ENCODE measurements at places on chromosomes 4 and X.

DNA sequence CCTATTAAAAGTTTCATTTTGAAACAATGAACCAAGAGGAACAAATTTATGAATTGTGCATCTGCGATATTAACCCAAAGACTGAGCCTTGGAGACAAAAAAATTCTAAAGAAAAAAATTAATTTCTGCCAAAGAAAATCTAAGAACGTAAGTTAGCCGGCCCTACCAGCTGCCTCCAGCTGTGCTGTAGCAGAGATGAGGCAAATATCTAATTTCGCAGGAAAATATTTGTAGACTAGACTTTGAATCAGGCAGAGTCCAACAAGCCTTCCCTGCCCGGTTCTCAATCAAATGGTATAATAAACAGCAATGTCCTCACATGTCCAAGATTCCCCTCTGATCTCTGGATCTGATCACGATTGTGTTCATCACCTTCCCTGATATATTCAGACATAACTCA is 21.2 kb upstream of the SMIM20 start:
- DNase-seq, result no peak

GRCh38 chr4:169818063-169818679 is 60.4 kb upstream of the HPF1 start:
- no peak for DNase-seq

- DNase-seq, result no peak
Measured at GRCh38 chr4:167987285-167987684, 105.1 kb upstream of the ANXA10 start.

- DNase-seq, result no peak
Measured at GRCh38 chr4:6092131-6092530, 73.9 kb upstream of the C4orf50 start.

DNA sequence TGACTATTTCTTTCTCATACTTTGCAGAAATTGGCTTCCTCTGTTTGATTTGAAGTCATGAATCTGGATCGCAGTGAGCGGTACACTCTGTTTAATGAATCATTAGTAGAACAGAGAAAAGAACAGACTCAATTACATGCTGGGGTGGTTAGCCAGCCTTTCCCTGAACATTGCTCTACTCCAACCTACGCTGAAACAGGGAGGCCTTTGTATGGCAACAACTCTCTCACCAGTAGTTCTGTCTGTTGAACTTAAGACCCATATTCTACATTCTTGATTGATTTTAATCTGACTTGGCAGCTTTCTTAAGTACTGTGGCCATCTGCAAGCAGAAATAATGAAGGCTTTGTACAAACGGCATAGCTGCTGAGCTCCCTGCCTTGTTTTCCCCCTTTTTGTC is 19.0 kb upstream of the AP1S2 start:
- no peak for DNase-seq

DNA sequence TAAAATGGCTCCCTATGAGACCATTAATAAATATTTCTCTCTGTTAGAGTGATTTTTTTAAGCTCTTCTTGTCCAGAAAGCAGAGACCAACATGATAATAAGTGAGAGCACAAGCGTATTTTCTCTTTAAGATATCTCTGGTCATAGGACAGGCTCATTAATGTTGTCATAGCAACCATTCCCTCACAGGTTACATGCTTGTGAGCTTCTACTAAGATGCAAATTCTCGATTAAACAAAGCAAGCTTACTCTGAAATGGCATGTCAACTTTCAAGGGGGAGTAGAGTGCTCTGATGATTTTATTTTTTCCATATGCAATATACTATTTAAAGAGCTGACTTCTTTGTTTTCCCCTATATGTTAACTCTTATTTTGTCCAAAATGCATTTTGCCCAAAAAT is 487.2 kb upstream of the LCORL start:
- no peak for DNase-seq

DNA sequence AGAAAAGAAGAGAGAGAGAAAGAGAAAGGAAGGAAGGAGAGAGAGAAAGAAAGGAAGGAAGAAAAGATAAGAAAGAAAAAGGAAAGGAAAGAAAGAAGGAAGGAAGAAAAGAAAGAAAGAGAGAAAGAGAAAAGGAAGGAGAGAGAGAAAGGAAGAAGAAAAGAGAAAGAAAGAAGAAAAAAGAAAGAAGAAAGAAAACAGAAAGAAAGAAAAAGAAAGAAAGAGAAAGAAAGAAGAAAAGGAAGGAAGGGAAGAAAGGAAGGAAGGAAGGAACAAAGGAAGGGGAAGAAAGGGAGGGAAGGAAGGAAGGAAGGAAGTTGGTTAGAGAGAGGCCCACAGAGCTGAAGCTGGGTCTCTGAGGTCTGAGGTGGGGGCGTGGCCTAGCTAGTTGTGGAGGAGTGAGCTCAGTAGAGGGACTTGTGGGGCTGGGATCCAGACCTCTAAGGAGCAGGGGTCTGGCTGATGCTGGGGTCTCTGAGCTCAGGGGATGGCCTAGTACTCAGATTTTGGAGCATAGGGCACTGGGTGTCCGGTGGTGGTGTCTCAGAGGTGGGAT is 27.1 kb upstream of the PDZD4 start:
- DNase-seq, result no peak

DNA sequence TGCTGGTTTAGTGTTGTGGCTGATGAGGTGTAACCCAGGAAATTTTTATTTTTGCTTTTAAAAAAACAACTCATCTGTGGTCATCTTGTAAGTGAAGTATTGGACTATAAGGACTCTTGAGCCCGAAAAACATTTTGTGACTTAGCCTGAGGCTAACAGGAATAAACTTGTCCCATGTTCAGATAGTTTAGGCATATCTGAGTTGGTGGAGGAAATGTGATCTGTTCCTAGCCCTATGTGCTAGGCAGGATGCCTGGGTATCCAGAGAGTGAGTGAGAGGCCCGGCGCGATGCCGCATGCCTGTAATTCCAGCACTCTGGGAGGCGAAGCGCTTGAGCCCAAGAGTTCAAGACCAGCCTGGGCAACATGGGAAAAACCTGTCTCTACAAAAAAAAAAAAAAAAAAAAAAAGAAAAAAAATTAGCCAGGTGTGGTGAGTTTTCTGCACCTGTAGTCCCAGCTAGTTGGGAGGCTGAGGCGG is 3.7 kb downstream of the SMS start:
- DNase-seq, result no peak

- DNase-seq, result no peak
Measured at GRCh38 chrX:37677243-37677642, 8.3 kb upstream of the XK start.

GRCh38 chr4:1053080-1053661 is 41.7 kb downstream of the FGFRL1 start:
- DNase-seq, result no peak

DNA sequence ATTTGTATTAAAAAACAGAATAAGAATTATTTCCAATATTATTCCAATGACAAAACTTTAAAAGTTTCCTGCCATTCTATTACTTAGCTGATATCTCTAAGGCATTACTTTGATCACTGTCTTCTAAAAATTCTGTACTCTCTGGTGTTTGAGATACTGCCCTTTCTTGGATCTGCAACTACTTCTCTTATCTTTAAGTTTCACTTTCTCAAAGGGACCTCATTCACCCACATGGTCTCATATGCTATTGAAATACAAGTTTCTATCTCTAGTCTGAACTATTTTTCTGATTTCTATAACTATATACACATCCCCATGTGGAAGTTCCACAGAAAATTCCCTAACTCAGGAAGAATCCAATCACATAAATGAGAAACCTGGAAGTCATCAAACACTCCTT is 22.2 kb downstream of the TMPRSS11E start:
- DNase-seq, result no peak

DNA sequence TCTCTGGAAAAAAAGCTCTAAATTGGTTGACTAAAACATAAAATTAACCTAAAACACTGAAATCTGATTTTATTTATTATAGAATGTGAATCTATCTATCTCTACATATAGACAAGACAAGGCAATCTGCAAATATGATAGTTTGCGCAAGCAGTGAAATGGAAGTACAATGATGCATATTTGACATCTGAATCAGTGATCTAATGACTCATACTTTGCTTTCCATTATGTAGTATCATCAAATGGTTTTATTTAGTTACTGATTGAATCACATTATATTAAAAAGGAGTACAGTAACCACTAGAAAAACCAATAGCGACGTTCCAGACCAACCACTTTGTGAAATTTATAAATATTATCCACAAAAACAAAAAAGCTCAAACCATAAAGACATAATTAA is 1969.3 kb downstream of the PCDH7 start:
- no peak for DNase-seq

DNA sequence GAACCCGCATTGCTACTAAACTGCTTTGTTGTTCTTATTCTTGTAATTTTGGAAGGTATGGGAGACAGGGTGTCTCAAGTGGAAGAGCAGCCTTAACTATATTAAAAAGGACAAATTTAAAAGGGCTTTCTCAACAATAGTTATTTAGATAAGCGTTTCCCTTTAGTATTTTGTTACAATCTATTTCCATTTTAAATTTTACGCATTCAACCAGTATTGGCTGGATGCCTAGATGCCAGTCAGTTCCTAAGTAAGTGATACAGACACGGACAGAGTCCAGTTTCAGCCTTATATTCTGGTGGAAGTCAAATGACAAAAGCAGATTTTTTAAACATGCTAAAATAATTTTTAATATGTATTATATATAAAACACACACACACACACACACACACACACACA is 28.3 kb downstream of the FAT1 start:
- no peak for DNase-seq

DNA sequence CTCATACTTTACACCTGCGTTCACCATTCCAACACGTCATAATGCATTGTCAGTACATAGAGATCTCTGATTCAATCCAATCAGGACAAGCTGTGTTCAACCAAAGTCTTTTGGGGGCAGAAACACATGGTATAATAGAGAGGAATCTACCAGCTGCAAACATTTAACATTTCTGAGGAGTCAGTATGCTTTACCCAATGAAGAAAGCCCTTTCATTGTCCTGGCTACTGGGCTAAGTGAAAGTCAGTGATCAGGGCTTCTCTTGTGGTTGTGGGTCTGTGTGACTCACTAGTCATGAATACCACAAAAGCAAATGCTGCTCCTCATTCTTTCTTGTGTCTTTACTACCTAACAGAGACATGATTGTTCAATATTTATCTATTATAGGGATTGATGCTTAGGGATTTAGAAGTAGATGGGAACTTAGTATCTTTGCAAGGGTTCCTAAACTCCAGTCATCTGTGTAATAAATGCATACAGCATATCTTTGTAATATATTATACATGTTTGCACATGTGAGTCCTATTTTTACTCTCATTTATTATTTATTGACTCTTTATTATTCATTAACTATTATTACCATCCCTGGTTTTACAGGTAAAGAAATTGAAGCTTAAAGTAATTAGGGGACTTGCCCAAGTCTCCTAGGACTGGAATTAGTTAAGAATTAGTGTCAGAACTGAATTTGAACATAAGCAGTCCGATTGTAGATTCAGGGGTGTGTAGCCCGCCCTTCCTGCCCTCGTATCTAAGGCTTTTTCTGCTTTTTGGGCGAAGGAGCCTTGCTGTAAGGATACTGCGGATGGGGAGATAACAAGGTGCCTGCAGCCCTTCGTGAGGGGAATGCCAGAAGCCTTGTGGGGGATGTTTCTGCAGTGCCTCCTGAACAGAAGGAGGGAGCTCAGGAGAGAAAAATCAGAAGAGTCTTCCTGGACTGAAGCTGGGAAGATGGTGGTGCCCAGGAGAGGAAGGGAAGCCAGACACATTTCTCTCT is 353.1 kb upstream of the BOD1L1 start:
- DNase-seq, result no peak

- DNase-seq, result no peak
Measured at GRCh38 chr4:141410839-141411238, 190.1 kb downstream of the ZNF330 start.

- no peak for DNase-seq
Measured at GRCh38 chrX:153776611-153777045, 4.2 kb upstream of the SRPK3 start.

Measured in T follicular helper cell (primary cell).